ENCODE measurements at places on chromosomes 1 and 21.

- no peak overlapping the region for H3K4me3 ChIP-seq
- no peak overlapping the region for H3K27ac ChIP-seq
- H3K27me3 ChIP-seq, result no peaks in the 10 kb centered on the region
- H3K36me3 ChIP-seq, result no peaks in the 10 kb centered on the region
These were observed 111.2 kb upstream of the PROX1 start for GRCh38 chr1:213876531-213876930.

GRCh38 chr1:219587401-219587800 is 25.5 kb downstream of the ZC3H11B start:
- H3K4me1 ChIP-seq, result no peaks in the 10 kb centered on the region
- H3K4me3 ChIP-seq, result no peak overlapping the region
- H3K36me3 ChIP-seq, result no peaks in the 10 kb centered on the region
- H3K27ac ChIP-seq, result no peak overlapping the region
- no peaks in the 10 kb centered on the region for H3K27me3 ChIP-seq
- no peak for DNase-seq

DNA sequence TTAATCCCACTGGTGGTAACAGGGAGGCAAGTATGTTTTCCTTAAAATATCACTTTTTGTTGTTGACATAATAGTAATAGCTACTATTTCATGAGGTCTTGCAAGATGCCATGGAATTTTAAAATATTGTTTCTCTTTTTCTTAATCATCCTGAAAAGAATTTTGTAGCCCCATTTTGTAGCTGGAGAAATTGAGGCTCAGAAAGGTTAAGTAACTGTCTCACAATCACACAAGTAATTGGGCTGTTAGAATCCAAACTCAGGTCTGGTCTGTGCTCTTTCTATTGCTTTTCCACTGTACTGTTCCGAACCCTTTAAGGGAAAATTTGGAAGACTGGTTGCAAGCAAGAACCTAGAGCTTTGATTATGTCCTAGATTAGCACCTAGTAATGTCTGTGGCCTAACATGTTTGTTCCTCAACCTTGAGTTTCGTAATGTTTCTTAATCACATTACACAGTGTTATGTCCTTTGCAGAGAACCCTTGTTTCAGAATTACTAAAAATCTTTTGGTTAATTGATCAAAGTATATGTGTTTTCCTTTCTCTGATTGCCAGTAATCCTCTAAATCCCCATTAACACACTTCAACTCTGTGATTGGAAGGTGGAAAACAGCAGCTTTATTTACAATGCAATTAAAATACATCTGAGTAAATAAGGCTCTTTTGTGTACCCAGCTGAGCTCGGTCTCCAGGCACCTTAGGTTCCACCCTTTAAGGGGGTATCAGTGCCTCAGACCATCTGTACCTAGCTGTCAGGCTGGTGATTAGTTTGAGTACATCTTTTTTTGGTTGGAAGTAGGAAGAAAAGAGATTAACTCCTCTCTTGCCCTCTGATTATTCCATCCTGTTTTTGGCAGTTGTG is 10.4 kb downstream of the LRRC42 start:
- peaks cover 75% of the 10 kb centered on the region for H3K36me3 ChIP-seq
- H3K27ac ChIP-seq, result peak overlapping the region; percentile 6
- H3K27me3 ChIP-seq, result no peaks in the 10 kb centered on the region
- no peak overlapping the region for H3K4me3 ChIP-seq

- no peaks in the 10 kb centered on the region for H3K4me1 ChIP-seq
- no peak overlapping the region for H3K27ac ChIP-seq
- H3K36me3 ChIP-seq, result no peaks in the 10 kb centered on the region
These were observed 33.5 kb upstream of the RGS4 start for GRCh38 chr1:163035446-163036249.

GRCh38 chr1:170929835-170930554 is 5.3 kb upstream of the MROH9 start:
- DNase-seq, result no peak
- H3K4me1 ChIP-seq, result no peaks in the 10 kb centered on the region
- H3K27me3 ChIP-seq, result no peaks in the 10 kb centered on the region

DNA sequence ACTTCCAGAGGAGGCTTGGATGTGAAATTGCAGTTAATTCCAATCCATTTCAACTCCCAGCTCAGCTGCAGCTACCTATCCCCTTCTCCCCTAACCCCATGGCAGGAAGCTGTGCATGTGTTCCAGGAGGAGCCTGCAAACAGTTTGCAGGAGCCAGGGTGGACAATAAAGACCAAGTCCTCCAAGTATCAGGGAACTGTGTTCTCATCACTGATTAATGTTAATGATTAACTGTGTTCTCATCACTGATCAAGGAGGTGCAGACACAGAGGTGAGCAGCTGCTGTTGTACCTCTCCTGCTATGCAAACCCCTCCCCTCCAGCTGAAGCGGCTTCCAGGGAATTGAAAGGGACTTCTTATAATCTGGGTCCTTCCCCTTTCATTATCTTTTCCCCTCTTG is 19.2 kb downstream of the CLDN19 start:
- no peaks in the 10 kb centered on the region for H3K4me1 ChIP-seq
- no peak for DNase-seq
- no peak overlapping the region for H3K27ac ChIP-seq
- H3K27me3 ChIP-seq, result no peaks in the 10 kb centered on the region
- H3K4me3 ChIP-seq, result no peak overlapping the region
- H3K36me3 ChIP-seq, result no peaks in the 10 kb centered on the region

DNA sequence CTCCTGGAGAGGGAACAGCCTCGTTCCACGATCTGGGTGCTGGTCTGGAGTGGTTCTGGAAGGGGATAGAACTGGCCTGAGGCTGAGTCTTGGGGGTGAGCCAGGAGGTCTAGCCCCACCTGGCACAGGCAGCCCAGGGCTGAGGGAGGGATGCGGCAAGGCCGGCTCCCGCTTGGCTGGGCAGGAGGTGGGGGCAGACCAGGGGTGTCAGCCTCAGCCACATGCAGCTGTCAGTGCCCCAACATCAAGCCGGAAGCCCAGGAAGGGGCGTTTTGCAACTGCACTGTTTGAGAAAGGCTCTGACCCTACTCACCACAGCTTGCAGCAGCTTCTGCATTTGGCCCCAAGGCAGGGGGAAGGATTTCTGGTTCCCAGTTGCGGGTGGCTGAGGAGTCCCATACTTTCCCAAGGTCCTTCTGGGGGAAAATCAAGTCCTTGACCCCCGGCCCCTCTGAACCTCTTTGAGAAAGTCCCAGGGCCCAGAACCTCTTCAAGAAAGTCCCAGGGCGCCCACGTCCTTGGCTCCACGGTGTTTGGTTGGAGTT is 2.0 kb downstream of the EFHD2 start:
- no peaks in the 10 kb centered on the region for H3K36me3 ChIP-seq
- H3K4me3 ChIP-seq, result no peak overlapping the region
- H3K27ac ChIP-seq, result peak overlapping the region; percentile 78
- peaks cover 41% of the 10 kb centered on the region for H3K4me1 ChIP-seq
- no peaks in the 10 kb centered on the region for H3K27me3 ChIP-seq

DNA sequence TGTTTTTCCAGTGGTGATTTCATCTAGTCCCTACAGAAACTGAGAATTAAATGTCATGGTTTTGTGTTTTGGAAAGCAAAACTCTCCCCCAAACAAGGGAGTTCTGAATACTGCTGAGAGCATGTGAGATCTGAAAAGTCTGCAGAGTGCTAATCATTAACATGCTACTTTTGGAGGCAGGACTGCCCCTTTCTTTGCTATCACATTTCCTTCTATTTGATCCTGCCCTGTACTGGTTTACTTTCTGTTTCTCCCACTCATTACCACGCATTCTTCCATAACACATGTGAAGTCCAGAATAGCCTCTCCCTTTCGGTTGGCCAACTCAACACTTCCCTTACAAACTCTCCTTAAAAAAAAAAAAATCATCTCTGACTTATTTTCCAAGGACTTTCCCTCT is 63.6 kb downstream of the GADD45A start:
- DNase-seq, result no peak
- peak overlapping the region; percentile 28 for H3K4me3 ChIP-seq
- peak overlapping the region; percentile 89 for H3K27ac ChIP-seq

GRCh38 chr1:156616463-156616862 is 2.8 kb upstream of the HAPLN2 start:
- H3K4me3 ChIP-seq, result no peak overlapping the region
- peaks cover 49% of the 10 kb centered on the region for H3K27me3 ChIP-seq
- H3K27ac ChIP-seq, result no peak overlapping the region
- H3K4me1 ChIP-seq, result no peaks in the 10 kb centered on the region

DNA sequence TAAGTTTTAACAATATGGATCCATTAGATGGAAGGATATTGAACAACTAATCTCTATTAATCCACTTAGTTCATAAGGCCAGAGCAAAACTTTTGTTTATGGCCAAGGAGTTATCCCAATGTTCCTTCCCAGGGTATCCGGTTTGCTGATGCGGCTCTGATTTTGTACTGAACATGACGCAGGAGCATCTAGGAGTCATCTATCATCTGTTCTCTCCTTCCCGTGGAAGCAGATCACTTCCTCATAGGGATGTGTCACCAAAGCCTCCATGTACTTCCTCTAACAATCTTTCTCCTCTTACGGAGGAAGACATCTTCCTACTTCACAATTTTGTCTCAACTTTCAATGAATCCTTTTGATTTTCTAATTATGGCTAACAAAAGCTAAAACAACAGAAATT is 206.6 kb downstream of the APP start:
- H3K27me3 ChIP-seq, result no peaks in the 10 kb centered on the region
- H3K27ac ChIP-seq, result peak overlapping the region; percentile 21
- H3K4me1 ChIP-seq, result no peaks in the 10 kb centered on the region
- no peak overlapping the region for H3K4me3 ChIP-seq

GRCh38 chr1:103516693-103517092 is 8.8 kb upstream of the RNPC3 start:
- no peaks in the 10 kb centered on the region for H3K36me3 ChIP-seq
- no peaks in the 10 kb centered on the region for H3K27me3 ChIP-seq
- DNase-seq, result no peak
- no peak overlapping the region for H3K4me3 ChIP-seq
- H3K27ac ChIP-seq, result no peak overlapping the region
- no peaks in the 10 kb centered on the region for H3K4me1 ChIP-seq

DNA sequence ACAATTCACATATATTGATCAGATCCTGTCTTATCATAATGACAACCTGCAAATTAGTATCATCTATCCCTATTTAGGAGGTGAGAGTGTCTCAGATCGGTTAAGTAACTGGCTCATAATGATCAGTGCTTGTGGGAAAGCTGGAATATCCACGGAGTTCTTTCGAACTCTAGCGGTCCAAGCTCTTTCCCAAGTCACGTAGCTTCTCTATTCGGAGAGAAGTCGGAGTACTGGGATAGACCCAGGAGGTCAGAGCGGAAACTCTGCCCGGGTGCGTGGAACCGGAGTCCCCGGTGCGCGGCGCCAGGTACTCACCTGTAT is 339 bp downstream of the PTGS2 start:
- H3K4me3 ChIP-seq, result peak overlapping the region; percentile 64
- DNase-seq, result no peak
- H3K36me3 ChIP-seq, result no peaks in the 10 kb centered on the region
- H3K27ac ChIP-seq, result peak overlapping the region; percentile 73

- no peaks in the 10 kb centered on the region for H3K36me3 ChIP-seq
- no peaks in the 10 kb centered on the region for H3K27me3 ChIP-seq
- H3K4me3 ChIP-seq, result no peak overlapping the region
These were observed 102.5 kb upstream of the TARDBP start for GRCh38 chr1:10909697-10910680.

- no peaks in the 10 kb centered on the region for H3K36me3 ChIP-seq
- no peaks in the 10 kb centered on the region for H3K4me1 ChIP-seq
- no peak overlapping the region for H3K4me3 ChIP-seq
- no peak for DNase-seq
- H3K27me3 ChIP-seq, result no peaks in the 10 kb centered on the region
These were observed 38.6 kb downstream of the WASF2 start for GRCh38 chr1:27451343-27451742.

DNA sequence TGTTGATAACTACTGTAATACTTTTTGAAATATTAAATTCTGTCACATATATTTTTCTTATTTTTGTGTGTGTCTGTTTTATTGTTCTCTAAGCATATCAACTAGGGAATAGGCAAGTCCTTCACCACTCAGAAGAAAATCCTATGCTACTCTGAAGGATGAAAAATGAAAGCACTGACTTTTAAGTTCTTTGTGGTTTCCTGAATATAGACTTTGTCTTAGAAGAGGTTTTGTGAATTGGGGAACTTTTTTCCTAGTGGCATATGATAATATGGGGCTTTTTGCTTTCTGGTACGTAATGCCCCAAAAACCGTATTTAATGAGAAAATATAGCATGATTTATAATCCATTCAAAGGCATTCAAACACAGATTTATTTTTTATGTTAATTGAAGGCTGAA is 136.0 kb downstream of the SNX7 start:
- H3K27ac ChIP-seq, result no peak overlapping the region
- H3K4me1 ChIP-seq, result peaks cover 14% of the 10 kb centered on the region
- no peaks in the 10 kb centered on the region for H3K36me3 ChIP-seq
- no peak overlapping the region for H3K4me3 ChIP-seq
- no peak for DNase-seq

DNA sequence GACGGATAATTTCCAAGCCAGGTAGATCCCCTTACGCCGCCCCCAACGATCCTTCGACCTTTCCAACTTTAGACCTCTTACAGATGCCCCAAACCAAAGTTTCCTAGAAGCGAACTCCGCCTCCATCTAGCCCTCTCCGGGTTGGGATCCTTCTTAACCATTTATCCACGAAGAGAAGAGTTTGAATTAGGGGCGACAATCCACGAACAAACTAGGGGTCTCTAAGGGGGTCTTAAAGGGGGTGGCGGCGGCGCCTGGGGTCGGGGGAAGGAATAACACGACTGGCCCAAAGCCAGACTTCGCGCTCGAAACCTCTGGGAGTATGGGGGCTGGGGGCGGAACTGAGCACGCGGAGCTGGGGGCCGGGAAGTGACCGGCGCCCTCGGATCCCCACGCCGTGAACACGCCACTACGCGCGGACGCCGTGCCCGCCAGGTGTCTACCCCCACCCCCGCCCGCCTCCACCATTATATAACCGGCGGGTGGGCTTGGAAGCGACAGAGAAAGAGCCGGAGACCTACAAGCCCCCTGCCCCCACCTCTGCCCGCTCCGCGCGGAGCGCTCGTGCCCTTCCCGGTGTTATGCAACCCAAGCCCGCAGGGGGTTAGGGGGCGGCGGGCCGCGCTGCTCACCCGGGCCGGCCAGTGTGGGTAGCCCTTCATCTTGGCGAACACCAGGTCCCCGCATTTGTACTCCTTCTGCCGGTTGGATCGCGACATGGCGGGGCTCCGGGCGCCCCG is 594 bp downstream of the HDGF start:
- H3K4me3 ChIP-seq, result peak overlapping the region; percentile 99
- no peaks in the 10 kb centered on the region for H3K36me3 ChIP-seq
- peak; percentile 32 for DNase-seq
- peak overlapping the region; percentile 95 for H3K27ac ChIP-seq

DNA sequence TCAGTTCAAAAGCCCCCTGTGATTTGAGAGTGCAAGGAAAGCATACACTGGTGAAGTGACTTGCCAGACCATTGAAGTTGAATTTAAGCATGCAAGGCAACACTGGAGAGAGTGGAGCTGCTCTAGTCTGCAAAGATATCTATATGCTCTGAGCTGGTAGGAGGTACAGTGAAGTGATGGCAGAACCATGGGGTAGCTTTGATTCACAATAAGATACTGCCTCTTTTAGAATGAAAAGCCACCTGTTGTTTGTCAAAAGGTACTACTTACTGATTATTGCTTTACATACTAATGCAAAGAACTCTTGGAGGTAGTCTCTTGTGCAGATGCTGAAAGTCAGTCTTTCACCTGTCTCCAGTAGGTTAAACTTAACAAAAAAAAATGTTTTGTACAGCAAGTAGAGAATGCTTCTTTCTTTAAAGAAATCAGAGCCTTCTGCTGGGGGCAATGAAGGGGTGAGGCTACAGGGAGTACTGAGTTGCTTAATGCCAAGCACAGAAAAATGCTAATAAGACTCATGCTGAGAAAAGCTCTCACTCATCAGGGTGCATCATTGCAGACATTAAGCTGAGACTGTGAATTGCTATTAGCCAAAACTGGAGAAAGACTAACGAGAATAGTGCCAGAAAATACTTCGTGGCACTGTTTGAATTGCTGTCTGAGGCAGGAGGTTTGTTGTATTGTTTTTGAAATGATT is 1150.5 kb upstream of the TMPRSS15 start:
- no peaks in the 10 kb centered on the region for H3K4me1 ChIP-seq
- no peak overlapping the region for H3K27ac ChIP-seq
- no peak for DNase-seq
- H3K36me3 ChIP-seq, result no peaks in the 10 kb centered on the region
- no peaks in the 10 kb centered on the region for H3K27me3 ChIP-seq

All from tibial nerve (tissue), 4 donors.